ENCODE measurements at places on chromosomes 11 and 22.

GRCh38 chr11:120303004-120303637, 22.0 kb upstream of the TLCD5 start:
- peak; percentile 15 for DNase-seq

GRCh38 chr11:109929308-109929707, 163.9 kb upstream of the ZC3H12C start:
- DNase-seq = no peak

GRCh38 chr11:96082002-96082899, 158.3 kb upstream of the MTMR2 start:
- DNase-seq = no peak

GRCh38 chr22:18048441-18048898, 24.1 kb upstream of the MICAL3 start:
- no peak for DNase-seq

DNA sequence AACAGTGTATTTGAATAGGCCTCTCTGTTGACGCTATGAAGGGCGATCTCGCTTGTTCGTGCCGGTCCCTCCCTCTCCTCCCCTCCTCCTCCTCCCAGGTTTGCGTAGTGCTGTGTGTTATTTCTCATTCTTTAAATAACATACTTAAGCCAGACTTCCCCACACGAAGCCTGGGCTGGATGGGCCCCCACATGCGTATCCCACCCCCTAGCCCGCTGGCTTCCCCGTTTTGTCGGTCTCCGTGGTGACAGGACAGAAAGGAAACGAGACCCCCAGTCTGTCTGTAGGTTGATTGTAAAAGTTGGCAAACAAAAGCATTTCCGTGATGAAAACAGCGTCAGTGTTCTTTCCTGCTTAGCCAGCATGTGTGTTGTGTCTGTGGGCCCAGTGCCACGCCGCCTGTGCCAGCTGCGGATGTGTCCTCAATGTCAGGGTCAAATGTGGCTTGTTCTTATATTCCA, 27.3 kb downstream of the FAM118A start:
- no peak for DNase-seq

DNA sequence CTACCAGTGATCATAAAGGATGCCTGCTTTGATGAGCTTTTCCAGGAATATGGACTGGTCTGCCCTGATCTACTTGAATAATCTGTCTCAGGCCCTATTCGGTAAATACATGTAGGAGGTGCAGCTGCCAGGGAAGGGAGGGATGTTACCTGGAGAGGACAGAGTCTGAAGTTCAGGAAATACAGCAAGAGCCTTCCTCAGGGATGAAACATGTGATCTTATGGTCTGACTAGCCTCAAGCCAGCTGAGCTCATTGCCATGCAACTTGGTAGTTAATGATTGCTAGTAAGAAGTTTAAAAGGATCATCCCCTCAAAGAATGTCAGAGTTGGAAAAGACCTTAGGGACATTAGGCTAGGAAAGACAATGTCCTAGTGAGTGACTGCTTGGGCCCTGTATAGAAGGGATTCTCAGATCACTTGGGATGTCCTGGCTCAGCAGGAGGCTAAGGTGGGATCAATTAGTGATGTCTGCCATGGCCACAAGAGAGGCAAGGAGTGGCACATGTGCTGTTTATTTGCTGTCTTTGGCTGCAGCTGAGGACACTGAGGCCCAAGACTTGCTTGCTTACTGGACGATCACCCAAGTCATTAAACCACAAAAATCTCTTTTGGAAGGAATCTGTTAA, 18.5 kb downstream of the PTPRJ start:
- DNase-seq = no peak

DNA sequence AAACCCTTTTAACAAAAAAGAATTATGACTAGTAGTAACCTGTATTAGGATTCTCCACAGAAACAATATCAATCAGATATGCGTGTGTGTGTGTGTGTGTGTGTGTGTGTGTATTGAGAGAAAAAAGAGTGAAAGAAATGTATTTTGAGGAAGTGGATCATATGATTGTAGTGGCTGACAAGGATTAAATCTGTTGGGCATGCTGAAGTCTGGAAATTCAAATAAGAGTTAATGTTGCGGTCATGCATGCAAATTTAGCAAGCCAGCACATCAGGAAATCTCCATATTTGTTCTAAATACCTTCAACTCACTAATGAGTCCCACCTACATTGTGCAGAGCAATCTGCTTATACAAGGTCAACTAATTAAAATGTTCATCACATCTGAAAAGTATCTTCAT, 46.8 kb upstream of the IGLL5 start:
- no peak for DNase-seq

DNA sequence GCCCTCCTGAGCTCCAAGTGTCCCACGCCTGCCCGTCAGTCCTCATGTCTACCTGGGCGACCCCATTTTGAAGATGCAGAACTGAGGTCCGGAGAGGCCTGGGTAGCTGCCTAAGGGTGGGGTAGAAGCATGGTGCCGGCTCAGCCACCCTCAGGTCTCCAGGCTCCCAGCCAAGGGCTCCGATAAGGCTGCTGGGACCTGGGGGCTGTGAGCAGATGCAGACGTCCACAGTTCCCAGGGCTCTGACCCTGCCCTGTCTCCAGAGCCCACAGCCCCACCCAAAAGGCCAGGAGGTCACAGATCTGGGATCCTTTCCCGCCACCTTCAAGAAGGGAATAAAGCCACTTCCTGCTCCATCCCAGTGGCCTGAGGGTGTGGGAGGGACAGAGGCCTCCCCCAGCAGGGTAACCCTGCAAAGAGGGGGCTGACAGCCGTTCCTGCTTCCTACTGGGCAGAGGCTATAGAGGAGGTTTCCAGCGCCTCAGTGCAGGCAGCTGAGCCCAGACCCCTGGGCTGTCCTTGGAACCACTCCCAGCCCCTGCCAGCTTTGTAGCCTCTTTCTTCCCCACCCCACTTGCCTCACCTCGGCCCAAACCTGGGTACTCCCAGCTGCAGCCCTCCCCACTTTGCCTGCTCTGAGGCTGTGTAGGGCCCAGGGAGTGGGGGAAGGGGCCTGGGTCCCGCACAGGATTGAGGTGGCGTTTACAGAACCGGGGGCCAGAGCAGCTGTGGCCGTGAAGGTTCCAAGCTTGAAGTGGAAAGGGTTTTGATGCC, 85.5 kb downstream of the CDKN1C start:
- peak; percentile 2 for DNase-seq

- no peak for DNase-seq
These were observed 396 bp upstream of the ROBO3 start for GRCh38 chr11:124864892-124865180.

GRCh38 chr11:64863391-64864060, 14.9 kb downstream of the EHD1 start:
- no peak for DNase-seq

Measured in T-helper 17 cell (primary cell).